ENCODE measurements at places on chromosomes 12 and 14. TPM values are rescaled to one million over a fixed set of nuclear protein-coding genes. Genes with fewer than 3 reads are reported as not detected.

DNA sequence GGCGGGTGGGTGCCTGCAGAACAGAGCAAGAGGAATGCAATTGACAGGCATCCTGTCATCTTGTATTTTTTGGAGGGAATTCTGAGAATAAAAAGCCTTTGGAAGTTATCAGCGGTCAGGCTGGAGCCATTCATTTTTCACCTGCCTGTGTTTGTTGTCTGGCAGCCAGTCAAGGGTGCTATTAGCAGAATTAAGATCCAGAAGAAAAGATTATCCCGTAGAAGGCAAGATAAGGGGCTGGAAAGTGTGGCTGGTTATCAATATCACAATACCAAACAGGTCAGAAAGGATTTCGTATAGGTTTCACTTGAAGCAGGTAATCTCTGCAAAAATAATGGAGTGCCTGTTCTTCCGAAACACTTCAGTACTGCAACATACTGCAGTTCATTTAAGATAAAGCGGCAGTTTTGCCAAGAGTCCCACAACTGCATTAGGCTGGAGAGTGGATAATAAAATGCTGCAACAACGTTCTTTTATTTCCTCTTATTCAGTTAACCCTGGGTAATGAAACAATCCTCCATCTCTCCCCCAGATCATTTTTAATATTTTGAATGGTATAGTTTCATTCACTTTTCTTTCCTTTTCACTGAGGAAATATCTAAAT lies 171.2 kb upstream of the CDKN3 start:
- DNase-seq, result no peak

GRCh38 chr14:93044556-93044955 lies 71.2 kb downstream of the ITPK1 start:
- DNase-seq, result no peak

GRCh38 chr12:124639122-124639806 lies 71.9 kb upstream of the NCOR2 start:
- DNase-seq, result no peak

DNA sequence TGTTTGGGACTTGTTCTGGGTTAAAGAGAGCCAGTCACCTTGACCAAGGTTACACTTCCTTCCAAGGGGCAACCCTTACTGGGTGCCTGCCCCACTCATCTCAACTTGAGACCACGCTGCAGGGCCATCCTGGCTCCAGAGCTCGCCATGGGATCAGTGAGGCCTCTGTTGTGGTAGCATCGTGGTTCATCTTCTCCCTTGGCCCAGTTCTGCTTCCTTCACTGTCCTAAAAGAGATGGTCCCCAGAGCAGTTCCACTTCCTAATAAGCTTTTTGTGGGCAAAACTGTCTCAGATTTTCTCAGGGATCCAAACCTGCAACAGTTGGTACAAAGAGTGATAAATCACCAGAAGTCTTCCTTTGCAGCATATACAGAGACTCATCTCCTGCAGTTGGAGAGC lies 165.9 kb upstream of the TMEM260 start:
- DNase-seq, result no peak

- no peak for DNase-seq
Observed at GRCh38 chr14:92813201-92813600, 19.1 kb downstream of the GOLGA5 start.

The CEP170B gene
- 3.6 TPM for total RNA-seq

- DNase-seq, result no peak
Observed at GRCh38 chr14:75630695-75631452, 29.8 kb downstream of the ERG28 start.

DNA sequence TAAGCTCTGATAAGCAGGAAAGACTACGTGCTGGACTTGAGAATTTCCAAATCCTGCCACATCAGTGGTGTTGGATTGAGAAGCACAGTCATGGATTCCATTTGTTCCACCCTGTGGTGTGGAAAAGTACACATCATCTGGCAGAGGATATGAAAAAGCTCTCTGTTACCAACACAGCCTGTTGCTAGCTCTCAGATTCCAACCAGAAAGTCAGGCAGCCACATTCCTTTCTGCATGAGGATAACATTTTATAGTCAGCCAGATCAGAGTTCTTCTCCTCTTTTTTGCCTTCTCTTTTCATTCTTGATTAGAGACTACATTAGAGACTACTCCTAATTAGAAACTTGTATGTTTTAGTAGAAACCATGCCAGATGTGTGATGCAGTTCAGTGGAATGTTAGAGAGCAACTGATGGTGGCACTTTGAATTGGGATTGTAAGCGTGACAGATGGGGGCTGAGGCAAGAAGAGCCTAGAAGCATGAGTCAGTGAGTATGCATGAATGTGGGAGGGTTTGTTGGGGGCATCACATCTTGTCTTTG lies 61.2 kb upstream of the STXBP6 start:
- peak; percentile 98 for DNase-seq

- peak; percentile 46 for DNase-seq
Observed at GRCh38 chr14:22882529-22883172, 371 bp upstream of the REM2 start.

DNA sequence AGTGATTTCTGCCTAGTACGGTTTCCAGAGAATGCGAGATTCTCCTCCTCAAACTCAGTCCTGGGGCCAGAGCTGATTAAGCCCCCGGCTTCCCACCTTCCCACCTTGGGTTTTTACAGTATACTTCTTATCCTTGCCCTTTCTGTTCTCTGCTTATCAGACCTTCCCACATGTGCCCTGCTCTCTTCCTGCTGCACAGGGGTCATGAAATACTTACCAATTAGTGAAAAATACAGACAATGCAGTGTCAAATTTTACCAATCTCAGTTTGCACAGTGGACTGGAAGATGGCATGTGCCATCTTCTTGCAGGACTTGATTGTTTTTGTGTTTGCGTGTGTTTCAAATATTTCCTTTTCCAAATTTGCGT lies 14.7 kb downstream of the SUSD6 start:
- DNase-seq, result no peak

DNA sequence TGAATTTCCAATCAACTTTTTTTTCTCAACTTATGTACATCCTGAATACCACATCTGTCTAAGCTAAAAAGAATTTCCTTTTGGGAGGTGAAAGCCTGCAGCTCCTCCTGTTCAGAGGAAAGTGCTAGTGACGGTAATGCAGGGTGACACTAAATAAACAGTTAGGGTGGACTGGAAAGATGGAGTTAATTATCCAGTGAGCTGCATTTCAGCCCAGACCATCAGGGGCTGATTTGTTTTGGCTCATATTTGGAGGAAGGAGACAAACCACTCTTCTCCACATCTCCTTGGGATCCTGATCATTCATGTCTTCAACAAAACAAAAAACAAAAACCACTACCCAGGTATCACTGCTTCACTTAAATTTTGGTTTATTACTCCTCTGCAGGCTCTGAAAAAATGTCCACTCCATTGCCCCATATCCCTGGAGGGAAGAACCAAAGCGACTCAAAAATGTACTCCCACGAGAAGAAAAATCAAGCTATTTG lies 5.1 kb upstream of the SIX1 start:
- DNase-seq, result peak; percentile 76

- DNase-seq, result no peak
Observed at GRCh38 chr12:108302403-108303311, 36.5 kb downstream of the CMKLR1 start.

The KCNC2 gene
- total RNA-seq, result not detected

The VRTN gene
- total RNA-seq, result not detected

DNA sequence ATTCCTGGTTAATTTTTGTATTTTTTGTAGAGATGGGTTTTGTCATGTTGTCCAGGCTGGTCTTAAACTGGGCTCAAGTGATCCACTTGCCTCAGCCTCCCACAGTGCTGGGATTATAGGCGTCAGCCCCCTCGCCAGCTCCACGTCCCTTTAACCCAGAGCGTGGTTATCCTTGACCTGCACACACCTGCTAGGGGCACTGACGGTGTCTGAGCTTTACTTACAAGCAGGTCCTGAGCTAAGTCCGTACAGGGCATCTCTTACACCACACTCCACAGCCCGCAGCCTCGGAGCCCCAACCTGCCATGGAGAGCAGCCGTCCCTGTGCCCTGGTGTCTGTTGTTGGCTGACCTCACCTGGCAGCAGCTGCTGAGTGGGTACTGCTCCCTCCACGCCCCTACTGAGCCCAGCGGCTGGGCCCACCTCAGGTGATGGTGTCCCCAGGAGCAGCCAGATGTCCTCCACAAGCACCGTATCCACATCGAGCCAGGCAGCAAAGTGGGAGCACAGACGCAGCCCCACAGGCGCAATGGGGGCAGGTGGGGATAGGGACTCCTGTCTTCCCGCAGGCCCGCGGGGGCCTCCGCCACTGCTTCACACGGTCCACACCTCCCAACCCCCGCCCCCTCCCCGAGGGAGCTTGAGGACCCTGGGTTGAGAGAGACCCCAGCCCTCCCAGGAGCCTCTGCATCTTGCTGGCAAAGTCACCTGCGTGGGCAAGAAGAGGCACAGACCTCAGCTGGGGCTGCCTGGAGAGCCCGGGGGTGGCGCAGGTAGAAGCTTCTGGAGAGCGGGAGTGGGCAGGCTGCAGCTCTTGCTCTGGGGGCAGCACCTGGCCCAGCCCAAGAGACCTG lies 325.4 kb upstream of the SFSWAP start:
- no peak for DNase-seq

- no peak for DNase-seq
Observed at GRCh38 chr12:39348523-39348922, 94.4 kb downstream of the KIF21A start.

GRCh38 chr14:64930085-64930843 lies 12.3 kb downstream of the GPX2 start:
- peak; percentile 33 for DNase-seq

- DNase-seq, result peak; percentile 91
Observed at GRCh38 chr12:92597997-92598396, 104.8 kb upstream of the PLEKHG7 start.

The PDE3A gene
- 0.18 TPM for total RNA-seq

DNA sequence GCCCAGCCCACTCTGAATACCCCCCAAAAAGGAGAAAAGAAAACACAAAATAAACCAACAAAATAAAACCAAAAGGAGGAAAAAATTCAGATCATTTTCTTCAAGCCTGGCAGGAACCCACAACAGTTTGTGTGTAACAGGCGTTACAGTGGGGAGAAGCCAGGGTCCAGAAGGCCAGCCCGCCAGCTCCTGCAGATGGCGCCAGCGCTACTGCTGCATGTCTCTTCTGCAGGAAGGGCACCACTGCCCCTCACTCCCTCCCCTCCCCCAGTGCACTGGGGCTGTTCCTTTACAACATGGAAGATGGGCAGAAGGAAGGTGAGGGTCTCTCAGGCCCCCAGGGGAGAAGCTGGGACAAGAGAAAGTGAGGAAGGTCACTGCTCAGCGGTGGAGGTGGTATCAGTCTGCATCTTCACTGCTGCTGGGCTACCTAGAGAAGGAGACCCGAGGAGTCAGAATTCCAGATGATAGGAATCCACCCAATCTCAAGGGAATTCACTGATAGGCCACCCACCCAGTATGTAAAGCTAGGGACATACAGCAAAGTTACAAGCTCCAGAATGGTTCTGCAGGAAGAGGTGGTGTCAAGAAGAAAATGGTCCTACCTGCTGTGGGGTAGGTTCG lies 2.3 kb upstream of the NOP2 start:
- DNase-seq, result no peak

- DNase-seq, result peak; percentile 57
Observed at GRCh38 chr14:23121361-23121771, 2.3 kb upstream of the CEBPE start.

The GPRC5A gene
- total RNA-seq, result 49.7 TPM

- no peak for DNase-seq
Observed at GRCh38 chr14:33218026-33218425, 279.3 kb downstream of the NPAS3 start.

- DNase-seq, result no peak
Observed at GRCh38 chr12:51636986-51637385, 46.0 kb downstream of the SCN8A start.

The COX8C gene
- total RNA-seq, result not detected

GRCh38 chr14:85590784-85591183 lies 60.8 kb downstream of the FLRT2 start:
- DNase-seq, result peak; percentile 55

DNA sequence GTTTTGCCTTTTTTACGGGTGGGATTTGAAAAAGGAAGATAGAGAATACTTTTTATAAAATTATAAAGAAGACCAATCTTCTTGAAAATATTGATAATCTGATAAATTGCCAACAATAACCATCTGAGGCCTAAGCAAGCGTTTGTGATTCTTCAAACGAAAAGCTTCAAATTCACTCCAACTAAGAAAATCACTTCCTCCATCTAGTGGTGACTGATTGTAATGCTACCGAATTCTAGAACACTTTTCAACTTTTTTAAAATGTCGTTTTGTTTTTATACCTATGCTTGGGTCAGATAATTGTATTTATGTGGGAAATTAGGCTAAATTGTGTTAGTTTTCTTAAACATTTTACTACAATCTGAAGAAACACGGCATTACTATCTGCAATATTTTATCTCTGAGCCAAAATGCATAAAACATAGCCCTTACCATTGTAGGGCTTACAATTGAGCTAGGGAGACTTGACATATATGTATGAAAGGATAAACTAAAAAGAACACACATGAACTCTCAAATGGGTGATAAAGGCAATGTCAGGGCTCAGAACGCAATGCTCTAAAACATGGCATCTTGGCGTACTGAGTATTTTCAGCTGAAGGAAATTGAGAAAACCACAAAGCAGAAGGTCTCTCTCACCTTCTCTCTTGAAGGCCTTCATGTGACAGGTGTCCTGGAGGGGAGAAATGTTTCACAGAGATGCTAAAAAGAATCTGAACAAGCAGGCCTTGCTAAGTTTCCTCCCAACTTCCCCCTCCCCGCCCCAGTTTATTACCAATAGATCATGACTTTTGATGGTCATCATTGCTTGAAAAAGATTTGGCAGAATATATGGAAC lies 36.8 kb upstream of the G2E3 start:
- DNase-seq, result peak; percentile 51

DNA sequence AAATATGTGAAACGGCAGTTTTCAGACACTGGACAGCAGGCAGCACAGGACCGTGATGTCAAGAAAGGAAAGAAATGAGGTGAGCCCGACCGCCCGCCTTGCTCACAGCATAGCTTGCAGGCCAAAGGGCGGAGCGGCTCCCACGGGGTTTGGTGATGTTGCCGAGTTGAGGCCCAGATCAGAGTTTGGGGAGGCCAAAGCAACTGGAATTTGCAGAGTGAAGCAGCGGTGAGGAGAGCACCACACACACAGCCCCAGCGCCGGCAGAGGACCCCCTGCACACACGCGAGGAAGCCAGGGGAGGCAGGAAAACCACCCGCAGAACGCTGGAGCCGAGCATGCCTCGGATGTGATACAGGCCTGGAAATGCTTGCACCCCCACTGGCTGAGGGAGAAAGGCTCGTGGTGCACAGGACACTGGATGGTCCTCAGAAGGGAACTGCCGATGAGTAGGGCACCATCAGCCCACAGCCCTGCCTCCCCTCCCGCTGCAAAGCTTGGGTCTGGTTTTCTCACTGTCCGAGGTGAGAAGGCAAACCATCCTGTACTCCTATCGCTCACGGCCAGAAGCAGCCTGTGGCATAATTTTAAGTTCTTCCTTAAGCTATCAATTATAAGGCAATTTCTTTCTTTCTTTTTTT lies 25.7 kb upstream of the PLD4 start:
- no peak for DNase-seq
